ENCODE measurements at places on chromosomes 11 and 22.

- DNase-seq, result no peak
Observed at GRCh38 chr22:29872144-29872893, 10.7 kb upstream of the MTMR3 start.

- peak; percentile 76 for DNase-seq
Observed at GRCh38 chr11:1837171-1838076, 1.4 kb upstream of the TNNI2 start.

- no peak for DNase-seq
Observed at GRCh38 chr11:104067534-104067933, 31.1 kb downstream of the DDI1 start.

DNA sequence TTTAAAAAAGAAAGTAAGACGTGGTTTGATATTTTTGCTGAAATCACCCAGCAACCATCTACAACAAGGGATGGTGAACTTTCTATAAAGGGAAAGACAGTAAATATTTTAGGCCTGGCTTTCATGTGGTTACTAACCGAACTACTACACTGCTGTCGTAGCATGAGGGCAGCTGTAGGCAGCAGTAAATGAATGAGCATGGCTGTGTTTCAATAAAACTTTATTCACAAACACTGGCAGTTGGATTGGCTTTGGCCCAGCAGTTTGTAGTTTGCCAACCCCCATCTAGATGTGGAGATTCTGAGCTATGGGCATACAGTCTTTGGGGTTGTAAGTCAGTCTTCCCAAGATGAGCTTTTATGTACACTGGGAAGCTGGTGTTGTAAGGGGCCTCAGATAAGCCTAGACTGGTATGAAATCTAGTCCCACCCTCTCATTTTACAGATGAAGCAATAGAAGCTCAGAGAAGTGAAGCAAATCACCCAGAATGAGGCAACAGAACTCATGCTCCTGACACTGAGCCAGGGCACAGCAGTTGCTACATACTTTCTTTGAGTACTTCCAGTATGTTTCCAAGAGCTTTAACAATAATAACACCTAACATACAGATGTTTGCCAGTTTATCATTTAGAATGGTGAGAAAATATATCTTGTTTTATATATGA lies 204.4 kb downstream of the ADAMTS15 start:
- no peak for DNase-seq

DNA sequence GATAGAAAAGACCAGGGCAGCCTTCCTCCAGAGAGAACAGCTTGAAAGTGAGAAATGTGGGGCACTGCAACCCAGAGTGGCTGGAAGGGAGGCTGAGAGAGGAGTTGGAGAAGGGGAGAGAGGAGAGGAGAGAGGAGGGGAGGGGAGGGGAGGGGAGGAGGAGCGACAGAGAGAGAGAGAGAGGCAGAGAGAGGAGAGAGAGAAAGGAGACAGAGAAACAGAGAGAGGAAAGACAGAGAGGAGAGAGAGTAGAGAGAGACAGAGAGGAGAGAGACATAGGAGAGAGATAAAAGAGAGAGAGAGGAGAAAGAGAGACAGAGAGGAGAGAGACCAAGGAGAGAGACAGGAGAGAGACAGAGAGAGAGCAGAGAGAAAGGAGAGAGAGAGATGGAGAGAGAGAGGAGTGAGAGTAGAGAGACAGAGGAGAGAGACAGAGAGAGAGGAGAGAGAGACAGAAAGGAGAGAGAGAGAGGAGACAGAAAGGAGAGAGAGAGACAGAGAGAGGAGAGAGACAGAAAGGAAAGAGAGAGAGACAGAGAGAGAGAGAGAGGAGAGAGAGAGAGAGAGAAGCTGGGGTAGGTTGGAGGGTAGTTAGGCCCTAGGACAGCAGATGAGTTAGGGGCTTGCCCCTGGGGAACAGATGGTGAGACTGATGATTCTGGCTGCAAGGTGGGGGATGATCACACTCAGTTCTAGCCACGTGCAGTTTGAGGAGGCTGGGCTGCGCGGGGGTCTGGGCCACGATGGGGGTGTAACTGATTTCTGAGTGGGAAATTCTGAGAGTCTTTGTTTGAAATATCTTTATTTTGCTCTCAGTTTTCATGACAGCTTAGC lies 8.5 kb upstream of the SCYL1 start:
- DNase-seq, result no peak

DNA sequence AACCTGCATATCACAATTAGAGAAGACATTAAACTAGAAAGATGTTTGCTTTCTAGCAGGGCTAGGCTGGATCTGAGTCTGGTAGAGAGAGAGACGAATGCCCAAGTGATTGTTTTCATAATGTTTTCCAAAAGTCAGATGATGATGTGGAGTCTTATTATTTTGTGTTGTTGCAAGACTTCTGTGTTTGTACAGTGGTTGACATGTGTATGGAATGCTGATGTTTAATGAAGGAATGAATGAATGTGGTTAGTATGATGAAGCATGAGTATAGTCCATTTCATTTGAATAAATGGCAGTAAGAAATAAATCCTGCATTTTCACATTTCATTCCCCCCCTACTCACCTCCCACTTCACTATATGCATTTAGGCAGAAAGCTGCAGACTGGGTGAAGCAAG lies 69.6 kb downstream of the PPP2R1B start:
- no peak for DNase-seq

- DNase-seq, result peak; percentile 61
Observed at GRCh38 chr22:37316875-37317371, 34.6 kb downstream of the CYTH4 start.

- no peak for DNase-seq
Observed at GRCh38 chr11:47518212-47518964, 34.5 kb downstream of the CELF1 start.

- no peak for DNase-seq
Observed at GRCh38 chr11:115191761-115192160, 312.5 kb downstream of the CADM1 start.

DNA sequence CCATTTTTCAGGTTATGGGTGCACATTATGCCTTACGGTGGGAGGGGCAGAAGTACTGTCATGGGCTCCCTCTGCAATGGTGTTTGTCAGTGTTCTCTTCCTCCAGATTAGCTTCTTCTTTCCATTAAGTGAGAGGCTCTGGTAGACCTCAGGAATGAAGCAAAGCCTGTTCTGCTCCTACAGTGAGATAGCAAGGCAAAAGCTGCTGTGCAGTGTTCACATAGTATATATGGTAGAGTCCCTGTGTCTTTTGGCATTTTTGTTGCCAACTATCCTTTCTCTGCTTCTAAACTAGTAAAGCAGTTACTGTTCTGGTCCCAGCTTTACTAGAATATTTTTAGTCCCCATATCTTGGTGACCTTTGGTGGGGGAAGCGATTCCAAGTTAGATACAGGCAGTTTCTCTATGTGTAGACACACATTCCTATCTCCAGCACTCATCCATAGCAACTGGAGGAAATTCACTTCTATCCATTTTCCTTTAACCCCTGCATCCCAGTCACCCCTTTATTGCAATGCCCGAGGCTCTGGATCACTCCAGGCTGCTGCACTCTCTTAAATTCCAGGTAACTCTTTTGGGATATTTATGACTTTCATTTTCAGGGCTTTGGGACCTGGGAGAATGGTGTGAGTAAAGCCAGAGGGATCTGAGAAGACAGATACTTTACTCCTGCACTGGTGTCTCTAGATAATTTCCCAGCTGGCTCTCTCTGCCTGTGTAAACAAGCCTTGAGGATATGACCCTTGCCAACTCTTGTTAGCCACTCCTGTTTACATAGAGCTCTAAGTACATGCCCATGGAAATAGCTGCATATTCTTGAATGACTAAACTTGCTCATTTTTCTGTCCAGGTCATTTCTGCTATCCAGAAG lies 3.9 kb upstream of the TRIM34 start:
- no peak for DNase-seq

- DNase-seq, result no peak
Observed at GRCh38 chr11:3737386-3737933, 59.9 kb downstream of the NUP98 start.

Measured in CD4-positive, alpha-beta T cell (primary cell).